ENCODE measurements at places on chromosomes 11 and 22. TPM values are rescaled to one million over a fixed set of nuclear protein-coding genes. Genes with fewer than 3 reads are reported as not detected.
A peak's percentile ranks its signal among the peaks of the same experiment; 100 is the strongest.

GRCh38 chr11:33445761-33446161 is 188.6 kb downstream of the HIPK3 start:
- DNase-seq, result no peak

The EIF3F gene
- 151 TPM for total RNA-seq

GRCh38 chr11:76656571-76657081 is 13.9 kb downstream of the LRRC32 start:
- DNase-seq, result no peak

The PTGDR2 gene
- total RNA-seq, result 0.59 TPM

The MAJIN gene
- not detected for total RNA-seq

DNA sequence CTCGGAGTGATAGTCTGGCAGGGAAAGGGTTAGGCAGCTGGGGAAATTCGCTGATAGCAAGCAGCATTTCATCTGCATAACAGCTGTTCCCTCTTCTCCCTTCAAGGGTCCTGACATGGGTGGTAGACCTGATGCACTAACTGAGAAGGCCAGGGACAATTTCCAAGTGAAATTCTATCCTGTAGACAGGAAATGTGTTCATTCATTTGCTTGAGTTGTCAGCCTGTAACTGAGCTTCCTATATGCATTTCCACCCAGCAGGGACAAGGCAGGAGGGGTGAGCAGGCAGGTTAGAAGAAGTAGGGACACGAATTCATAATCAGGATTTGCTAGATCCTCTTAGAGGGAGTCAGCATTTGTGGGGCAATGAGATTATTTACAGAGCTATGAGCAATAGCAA is 154.3 kb upstream of the NCAM1 start:
- no peak for DNase-seq

- peak; percentile 52 for DNase-seq
Measured at GRCh38 chr22:49826603-49827270, 936 bp downstream of the BRD1 start.

- DNase-seq, result no peak
Measured at GRCh38 chr11:83035070-83035854, 36.4 kb downstream of the RAB30 start.

- DNase-seq, result no peak
Measured at GRCh38 chr11:10017911-10018310, 276.1 kb downstream of the SBF2 start.

DNA sequence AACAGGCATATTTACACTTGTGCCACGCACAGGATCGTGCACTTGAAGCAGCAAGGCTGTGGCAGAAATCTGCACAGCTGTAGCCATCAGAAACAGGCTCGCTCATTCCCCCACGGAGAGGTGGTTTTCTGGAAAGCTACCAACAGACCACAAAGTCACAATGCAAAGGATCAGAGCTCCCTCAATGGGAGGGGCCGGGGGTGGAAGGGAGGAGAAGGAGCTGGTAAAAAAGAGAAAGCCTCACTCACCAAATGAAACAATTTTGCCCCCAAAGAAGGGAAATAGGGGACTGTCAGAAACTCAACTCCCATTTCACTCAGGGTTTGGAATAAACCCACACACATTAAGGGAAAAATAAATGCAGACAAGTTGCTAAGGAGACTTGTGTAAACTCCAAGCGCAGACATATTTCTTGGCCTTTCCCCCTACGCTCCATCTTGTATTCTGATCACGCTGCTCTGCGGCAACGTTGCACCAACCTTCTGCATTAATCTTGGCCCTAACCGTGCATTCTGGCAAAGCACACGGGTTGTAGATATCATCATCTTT is 43.2 kb upstream of the BLID start:
- DNase-seq, result no peak

DNA sequence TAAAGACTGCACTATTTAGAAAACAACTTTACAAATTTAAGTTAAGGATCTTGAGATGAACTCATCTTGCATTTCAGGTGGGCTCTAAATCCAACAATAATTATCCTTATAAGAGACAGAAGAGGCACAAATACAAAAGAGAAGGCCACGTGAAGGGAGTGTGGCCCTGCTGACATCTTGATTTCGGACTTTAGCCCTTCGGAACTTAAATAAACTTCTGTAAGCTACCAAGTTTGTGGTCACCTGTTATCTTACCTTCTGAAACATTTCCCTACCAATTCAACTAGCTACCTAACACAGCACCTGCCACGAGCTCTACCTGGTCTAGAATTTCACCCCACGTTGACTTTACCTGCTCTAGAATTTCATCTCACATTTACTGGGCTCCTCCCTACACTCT is 42.9 kb upstream of the ARHGAP32 start:
- DNase-seq, result no peak

DNA sequence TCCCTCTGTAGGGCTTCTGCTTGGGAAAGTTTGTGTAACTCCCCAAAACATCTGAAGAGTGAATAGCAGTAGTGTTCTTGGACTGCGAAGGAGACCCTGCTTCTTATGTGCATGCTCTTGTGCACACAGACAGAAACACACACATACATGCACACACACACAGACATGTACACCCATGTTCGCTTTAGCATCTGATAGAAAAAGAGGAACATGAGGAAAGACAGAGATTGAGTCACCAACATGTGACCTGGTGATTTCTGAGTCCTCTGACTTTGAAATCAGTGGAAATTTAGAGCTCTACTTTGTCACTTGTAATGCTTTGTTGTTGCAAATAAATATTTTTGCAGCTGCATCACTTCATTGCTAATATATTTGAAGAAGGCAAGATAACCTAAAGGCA is 23.8 kb downstream of the CD44 start:
- no peak for DNase-seq

DNA sequence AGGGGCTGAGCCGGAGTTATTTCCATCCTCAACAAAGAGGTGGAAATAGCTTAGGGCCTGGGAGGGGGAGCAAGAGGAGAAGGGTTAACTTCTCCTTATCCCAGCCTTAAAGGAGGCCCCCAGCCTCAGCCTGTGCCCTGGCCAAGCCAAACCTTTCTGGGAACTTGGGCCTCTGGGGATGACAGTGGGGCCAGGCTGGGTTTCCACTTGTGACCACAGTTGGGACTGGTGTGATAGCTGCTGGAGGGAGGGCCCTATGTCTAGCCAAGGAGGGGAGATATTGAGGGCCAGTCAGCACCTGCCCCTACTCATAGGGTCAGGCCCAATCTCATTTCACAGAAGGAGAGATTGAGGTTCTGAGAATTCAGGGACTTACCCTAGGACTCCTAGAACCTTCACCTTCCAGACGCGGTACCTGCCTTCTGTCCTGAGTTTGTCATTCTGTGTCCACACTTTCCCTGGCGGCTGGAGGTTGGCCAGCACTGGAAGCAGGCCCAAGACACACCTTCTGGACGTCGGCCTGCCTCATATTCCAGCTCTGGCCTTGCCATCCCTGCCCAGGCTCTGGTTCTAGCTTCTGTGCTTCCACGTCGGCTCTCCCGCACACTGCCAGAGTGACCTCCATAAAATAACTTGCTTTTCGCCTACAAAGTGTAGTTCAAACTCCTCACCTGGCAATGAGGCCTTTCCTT is 3.1 kb downstream of the RELT start:
- DNase-seq, result peak; percentile 72

- DNase-seq, result no peak
Measured at GRCh38 chr11:113506893-113507292, 31.7 kb upstream of the DRD2 start.

DNA sequence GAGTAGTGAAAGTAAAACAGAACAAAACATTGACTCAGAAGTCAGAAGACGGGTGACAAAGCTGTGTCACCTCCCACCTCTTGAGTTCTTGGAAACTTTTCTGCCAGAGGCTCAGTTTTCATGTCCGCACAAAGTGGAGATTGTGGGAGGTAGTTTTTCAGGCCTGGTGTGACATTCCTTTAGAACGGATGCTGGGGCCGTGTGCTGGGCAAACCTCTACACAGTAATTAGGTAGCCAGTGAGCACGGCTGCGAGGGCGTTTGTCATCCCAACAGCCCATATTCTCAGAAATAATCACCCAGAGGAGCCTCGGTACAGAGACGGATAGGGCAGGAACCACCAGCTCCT is 1054.4 kb downstream of the TBC1D22A start:
- DNase-seq, result no peak

DNA sequence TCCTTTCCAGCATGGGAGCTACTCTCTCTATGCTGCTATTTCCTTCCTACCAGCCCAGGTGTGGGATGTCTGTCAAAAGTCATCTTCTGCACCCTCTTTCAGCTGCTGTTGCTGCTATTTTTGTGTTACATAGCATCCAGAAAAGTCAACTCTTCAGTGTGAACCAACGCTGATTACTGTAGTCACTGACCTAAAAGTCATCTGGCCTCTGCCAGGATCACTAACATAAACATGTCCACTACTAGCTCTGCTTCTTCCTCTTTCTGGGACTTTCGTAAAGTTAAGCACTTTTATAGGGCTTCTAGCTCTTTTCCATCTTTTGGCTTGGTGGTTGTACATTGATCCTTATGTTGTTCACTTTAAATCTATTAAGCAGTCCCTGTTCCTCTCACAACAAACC is 90.2 kb upstream of the CARD18 start:
- no peak for DNase-seq

- no peak for DNase-seq
Measured at GRCh38 chr22:24087071-24087795, 76.1 kb downstream of the CABIN1 start.

DNA sequence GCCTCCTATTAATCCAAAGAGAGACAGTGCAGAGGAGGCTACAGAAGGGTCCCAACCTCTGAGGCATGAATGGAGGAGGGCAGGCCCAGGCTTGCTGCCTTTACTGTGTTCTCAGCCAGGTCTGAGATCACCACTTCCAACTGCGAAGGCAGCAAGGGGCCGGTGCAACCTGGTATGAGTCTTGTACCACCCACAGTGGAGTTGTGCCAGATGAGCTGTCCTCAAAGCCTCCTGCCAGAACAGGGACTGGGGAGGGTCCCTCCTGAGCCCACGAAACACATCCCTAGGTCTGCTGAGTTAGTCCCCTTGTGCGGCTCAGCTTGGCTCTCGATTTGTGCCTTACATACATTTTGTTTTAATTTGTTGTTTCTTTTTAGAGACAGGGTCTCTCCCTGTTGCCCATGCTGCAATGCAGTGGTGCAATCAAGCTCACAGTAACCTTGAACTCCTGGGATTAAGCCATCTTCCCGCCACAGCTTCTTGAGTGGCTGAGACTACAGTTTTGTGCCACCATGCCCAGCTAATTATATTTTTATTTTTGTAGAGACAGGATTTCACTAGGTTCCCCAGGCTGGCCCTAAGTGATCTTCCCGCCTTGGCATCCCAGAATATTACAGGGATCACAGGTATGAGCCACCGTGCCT is 9.3 kb downstream of the MIF start:
- DNase-seq, result peak; percentile 51

All from breast epithelium (tissue), 4 donors.